ENCODE measurements at places on chromosomes 16 and 17.

GRCh38 chr17:36195434-36196130, 976 bp downstream of the CCL3L1 start:
- DNase-seq, result no peak

DNA sequence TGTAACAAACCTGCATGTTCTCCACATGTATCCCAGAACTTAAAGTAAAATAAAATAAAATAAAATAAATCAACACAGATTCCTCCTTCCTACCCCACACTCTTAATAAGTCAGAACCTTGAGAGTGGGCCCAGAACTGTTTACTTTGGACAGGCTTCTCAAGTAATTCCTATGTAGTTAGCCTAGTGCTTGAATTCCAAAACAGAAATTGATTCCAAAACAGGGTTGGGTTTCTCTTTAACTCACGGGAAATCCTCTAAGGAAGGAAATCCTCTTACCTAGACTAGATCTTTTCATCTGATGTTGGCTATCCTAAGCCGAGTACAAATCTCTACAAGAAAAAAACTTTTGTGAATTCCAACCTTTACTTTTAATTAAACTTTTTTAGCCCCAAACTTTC, 324.7 kb upstream of the C16orf82 start:
- no peak for DNase-seq

GRCh38 chr16:9969580-9969979, 212.6 kb downstream of the GRIN2A start:
- DNase-seq, result no peak

- no peak for DNase-seq
Observed at GRCh38 chr16:13207151-13207550, 305.8 kb downstream of the SHISA9 start.

DNA sequence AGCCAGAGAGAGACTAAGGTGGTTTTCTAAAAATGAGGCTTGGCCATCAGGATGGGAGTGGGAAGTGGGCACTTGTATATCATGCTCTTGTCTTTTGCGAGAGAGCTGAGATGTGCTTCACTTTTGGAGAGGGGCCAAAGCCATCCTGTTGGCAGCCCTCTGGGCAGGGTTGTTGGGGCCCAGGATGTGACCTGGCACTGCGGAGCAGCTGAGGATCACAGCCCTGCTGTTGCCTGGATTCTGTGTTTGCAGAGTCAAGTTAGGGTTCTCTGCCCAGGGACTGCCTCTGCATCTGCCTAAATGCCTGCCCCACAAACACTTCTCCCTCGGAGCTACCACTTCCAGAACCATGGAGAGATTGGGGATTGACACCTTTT, 71.2 kb downstream of the PLD6 start:
- no peak for DNase-seq

DNA sequence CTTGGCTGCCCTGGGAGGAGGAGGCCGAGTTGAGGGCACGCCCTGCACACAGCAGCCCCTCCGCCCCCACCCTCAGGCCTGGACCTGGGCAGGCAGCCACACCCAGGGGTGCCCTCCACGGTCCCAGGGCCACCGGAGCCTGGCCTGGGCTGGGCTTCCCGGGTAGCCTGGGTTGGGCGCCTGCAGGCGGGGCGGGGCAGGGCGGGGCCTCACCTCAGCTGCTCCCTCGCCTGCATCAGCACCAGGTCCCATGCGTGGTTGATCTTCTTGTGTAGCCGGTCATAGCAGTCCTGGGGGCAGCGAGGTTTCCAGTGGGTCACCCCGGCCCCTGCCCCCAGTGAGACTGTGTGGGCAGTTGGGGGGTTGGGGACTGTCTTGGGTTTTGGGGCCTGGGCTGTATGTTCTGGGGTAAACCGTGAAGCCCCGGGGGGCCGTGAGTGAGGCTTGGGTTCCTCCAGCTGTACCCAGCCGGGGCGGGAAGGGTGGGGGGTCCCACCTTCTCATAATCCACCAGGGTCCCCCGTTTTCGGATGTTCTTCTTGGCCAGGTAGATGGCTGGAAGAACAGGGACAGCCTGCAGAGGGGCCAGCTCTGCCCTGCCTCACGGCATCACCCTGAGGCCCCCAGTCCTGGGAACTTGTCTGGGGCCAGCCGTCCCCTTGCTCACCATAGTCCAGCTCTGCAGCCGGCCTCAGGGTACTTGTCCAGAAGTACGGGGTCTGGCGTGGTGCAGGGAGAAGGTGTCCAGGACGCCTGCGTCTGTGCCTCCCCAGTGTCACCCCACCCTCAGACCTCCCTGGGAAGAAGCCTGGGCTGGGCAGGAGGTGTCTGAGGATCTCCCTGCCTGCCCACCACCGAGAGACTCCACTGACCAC, 2.0 kb downstream of the RGS11 start:
- DNase-seq, result no peak

DNA sequence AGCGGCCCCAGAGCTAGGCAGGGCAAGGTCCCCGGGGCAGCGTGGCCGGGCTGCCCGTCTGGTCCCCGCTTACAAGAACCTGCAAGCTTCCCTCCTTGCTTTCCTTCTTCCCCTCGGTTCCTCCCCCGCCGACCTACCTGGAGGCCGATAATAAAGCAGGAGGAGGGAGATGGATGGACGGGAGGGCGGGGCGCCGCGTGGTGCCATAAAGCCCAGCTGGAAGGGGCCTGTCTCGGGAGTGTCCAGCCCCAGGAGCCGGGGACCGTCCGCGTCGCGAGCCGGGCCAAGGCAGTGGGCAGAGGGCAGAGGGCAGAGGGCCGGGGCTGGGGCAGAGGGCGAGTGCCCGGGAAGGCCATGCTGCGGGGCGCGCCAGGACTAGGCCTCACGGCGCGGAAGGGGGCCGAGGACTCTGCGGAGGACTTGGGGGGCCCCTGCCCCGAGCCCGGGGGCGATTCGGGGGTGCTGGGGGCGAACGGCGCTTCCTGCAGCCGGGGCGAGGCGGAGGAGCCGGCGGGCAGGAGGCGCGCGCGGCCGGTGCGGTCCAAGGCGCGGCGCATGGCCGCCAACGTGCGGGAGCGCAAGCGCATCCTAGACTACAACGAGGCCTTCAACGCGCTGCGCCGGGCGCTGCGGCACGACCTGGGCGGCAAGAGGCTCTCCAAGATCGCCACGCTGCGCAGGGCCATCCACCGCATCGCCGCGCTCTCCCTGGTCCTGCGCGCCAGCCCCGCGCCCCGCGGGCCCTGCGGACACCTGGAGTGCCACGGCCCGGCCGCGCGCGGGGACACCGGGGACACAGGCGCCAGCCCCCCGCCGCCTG, at the start of gene BHLHA9:
TSS of gene BHLHA9 (plus strand) at position 235 of the 820 bp plus-strand sequence. CDS start at position 355, 120 bp downstream.
- no peak for DNase-seq

DNA sequence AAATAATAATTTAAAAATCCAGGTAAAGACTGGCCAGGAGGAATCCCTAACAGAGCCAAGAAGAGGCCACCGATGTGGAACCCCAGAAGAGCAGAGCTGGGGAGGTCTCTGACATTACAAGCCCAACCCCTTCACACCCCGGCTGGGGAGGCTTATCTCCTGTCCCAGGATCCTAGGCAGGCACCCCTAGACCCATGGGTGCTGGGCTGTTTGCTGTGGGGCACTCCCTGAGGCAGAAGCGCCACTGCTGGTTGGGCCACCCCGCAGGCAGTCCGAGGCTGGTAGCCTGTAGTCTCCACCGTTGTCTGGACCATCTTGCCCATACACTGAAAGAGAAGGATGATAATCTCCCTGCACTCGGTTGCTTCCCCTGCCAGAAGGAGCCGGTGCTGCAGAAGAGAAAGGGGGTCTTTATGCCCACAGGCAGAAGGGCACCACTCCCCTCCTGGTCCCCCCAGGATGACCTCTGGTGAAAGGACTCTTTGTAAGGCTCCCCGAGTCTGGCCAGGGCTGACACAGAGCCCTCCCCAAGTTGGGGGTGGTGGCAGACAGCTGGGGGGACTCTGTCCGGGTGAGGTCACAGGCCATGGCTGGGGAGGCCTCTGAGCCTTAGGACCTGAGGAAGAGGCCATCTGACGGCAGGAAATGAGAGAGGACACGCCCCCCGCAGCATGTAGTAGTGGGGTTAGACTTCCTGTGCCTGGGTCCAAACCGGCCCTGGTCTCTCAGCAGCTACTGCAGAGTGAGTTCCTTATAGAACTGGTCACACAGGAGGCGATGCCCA, 34.2 kb downstream of the CFAP20 start:
- DNase-seq, result no peak

DNA sequence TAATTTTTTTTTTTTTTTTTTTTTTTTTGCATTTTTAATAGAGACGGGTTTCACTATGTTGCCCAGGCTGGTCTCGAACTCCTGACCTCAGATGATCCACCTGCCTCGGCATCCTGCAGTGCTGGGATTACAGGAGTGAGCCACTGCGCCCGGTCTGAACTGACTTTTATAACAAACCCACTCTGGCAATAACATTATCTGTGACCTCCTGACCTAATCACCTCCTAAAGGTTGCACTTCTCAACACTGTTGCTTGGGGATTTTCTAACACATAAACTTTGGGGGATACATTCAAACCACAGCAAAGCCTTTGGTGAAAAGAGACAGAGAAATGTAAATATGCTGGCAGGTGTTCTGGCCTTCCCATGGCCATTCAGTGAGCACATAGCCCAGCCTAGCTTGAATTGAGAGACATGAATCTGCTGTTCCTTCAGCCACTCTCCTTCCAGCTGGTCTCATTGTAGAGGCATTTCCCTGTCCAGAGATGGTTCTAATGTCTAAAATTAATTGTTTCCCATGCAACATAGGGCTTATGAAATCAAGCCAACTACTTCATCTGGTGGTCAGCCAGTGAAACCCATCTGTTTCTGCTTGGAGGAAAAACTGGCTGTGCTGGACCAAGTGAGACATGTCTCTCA, 28.3 kb downstream of the LYRM1 start:
- no peak for DNase-seq

- DNase-seq, result no peak
Observed at GRCh38 chr17:38693700-38694329, 11.3 kb upstream of the MLLT6 start.

DNA sequence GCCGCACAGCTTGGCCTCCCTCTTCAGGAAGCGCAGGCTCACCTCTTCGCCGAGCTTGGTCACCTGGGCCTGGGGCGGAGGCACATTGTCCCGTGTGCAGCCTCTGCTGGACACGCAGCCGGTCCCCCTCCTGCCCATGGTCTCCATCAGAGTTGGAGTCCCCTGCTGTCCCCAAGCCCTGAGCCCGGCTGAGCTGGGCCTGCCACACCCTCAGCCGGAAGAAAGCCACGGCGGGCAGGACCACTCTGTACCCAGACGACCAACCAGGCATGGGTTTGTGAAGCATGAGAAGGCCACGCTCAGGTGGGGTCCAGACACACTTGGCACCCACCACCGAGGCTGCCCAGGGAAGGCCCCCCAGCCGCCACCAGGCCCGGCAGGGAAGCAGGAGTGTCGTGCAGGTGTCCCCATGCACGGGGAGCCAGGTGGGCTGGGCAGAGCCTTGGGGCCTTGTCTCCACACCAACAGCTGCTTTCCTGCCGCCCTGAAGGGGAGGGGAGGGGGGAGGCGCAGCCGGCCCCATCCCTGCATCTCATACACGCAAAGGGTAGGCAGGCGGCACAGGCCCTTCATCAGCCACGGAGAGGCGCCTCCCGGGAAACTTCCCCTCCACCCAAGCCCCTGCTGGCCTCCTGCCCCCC, 5.2 kb downstream of the CCDC154 start:
- DNase-seq, result no peak

DNA sequence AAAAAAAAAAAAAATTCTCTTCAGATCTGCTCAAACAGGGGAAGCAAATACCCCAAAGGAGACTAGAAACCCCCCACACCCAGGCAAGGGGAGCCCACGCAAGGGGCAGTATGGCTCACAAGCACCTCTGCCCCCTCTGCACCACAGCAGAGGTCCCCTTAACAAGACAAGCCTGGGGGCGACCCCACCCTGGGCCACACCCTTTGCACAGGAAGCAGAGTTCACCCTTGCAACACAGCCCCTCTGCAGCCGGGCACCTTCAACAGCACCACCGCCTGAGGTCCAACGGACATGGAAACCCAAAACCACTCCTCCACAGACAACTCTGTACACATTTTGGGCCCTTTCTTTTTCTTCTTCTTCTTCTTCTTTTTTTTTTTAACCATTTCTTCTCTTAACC, 12.8 kb downstream of the AXIN1 start:
- no peak for DNase-seq

- no peak for DNase-seq
Observed at GRCh38 chr16:23597003-23597756, 1.1 kb upstream of the NDUFAB1 start.

- no peak for DNase-seq
Observed at GRCh38 chr17:77217566-77217965, 76.8 kb downstream of the SEC14L1 start.

- no peak for DNase-seq
Observed at GRCh38 chr17:2050300-2051060, 4.4 kb upstream of the HIC1 start.

DNA sequence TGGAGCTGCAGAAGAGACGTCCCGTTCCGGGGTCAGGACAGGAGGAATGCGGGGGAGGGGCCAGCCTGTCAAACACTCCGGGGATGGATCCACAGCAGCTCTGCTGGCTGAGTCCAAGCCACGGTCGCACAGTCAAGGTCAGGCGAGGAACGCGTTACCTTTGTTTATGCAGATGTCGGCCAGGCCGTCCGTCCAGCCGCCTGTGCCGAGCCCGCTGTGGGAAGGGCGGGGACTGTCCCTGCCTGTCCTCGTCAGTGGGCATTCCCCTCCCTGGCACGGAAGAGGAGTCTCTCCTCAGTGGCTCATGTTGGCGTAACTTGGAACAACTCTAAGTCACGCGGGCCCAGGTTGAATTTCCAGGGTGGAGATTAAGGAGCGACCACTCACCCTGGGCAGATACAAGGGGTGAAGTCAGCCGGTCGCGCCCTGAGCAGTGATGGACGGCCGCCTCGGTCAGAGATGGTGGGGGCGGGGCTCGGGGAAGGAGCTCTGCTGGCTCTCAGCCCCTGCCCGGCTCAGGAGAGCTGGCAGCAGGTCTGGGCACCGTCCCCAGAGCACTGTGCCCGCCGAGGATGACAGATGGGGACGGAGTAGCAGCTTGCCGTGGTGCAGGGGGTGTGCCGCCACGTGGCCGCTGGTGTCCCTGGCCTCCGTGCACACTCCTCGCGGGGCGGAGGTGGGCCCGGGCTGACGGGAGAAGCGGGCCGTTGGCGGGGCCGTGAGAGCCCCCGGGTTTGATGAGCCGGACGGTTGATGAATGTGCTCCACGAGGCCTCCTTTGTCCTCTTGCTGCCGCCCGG, 7.3 kb downstream of the CACNA1H start:
- DNase-seq, result no peak

DNA sequence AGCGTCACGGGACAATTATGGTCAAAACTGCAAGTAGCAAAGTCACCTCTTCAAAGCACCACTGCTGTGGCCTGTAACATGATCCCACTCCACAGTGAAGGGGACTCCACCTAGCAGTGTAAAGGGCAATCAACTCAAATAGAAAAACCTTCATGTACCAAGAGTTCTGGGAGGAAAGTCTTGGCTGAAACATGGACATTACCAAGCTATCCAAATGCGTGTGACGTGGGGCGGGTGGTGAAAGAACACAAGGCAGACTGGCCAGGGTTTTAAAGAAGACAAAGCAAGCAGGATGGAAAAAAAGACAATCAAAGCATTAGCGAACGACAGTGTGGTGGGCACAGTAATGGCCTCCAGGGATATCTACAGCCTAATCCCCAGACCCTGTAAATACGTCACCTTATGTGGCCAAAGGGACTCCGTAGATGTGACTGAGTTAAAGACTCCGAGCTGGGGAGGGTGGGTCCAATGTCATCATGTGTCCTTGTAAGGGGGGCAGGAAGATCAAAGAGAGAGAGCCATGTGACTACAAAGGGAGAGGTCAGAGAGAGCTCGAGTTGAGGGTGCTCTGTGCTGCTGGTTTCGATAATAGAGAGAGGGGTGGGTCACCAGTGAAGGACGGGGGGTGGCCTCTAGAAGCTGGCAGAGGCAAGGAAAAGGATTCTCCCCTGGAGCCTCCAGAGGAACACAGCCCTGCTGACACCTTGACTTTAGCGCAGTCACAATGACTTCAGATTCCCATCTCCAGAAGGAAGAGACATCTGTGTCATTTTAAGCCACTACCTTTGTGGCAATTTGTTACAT, 6.0 kb downstream of the HSDL1 start:
- no peak for DNase-seq

GRCh38 chr17:49000943-49001342, 3.8 kb downstream of the IGF2BP1 start:
- DNase-seq, result no peak
